GF-D8 (cell line): ENCODE measurements at places on chromosomes 11 and 22.

DNA sequence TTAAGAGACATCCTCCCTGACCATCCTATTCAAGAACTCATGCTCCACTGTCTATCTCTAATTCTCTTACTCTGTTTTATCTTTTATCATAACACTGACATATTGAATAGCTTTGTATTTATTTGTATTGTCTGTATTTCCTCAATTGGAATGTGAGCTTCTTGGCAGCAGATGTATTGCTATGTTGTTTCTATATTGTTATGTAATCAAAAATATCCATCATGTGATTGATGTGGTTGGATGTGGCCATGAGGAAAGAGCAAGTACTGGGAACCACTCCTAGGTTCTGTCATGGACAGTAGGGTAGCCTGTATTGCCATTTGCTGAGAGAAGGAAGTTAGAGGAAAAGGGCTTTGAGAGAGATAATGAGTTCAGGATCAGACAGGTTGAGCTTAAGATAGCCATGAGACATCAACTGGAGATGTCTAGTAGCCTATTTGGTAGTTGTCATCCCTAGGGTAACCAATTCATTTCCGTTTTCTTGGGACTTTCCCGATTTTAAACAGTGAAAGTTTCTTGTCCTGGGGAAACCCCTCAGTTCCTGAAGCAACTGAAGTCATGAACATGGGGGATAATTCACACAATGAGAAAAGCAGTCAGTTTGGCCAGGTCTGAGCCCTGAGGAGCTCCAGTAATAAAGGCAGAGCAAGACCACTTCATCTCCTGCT is 404.5 kb downstream of the INSC start:
- DNase-seq, result no peak

DNA sequence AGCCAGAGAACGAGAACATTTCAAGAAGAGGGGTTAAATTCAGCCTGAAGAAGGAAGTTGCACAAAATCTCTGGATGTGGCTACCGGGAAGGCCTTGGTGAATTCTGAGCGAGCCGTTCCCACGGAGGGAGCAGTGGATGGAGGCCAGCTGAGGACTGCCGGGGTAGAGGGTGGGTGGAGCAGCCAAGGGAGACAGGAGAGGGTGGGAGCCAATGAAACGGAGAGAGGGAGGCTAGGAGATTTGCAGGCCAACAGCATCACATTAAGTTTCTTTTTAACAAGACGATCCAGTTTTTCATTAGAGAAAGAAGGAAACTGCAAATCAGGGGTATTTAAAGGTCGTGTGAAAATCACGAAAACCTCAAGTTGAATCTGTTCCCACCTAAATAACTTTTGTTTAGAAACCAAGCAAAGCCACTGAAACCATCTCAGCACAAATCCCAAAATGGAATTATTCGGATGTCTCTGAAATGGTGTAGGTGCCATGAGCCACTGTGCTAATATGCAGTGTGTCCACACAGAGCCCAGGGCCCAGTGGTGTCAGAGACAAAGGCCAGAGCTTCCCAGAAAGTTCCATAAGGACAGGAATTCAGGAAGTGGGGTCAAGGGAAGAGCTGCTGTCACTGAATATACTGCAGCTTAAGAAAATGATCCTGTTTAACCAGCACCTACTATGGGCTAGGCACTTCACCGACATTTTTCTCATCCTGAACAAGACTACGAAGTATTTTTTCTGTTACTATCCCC is 59.7 kb upstream of the SLC35C1 start:
- DNase-seq, result no peak

DNA sequence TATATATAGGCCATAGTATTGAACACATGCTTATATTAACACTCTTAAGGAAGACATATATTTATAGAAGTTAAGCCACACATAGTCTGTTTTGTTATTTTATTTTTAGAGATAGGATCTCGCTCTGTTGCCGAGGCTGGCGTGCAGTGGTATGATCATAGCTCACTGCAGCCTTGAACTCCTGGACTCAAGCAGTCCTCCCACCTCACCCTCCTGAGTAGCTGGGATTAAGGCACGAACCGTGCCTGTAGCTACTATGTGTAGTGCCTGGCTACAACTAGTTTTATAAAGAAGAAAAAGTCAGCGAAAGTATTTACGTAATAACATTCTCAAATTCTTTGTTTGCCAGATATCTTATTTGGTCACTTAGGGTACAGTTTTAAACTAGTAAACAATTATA is 5.6 kb upstream of the UCP2 start:
- no peak for DNase-seq

- DNase-seq, result no peak
Observed at GRCh38 chr11:2298795-2299761, 2.6 kb downstream of the C11orf21 start.

- no peak for DNase-seq
Observed at GRCh38 chr11:121965330-121965729, 150.7 kb downstream of the BLID start.

GRCh38 chr11:86134580-86135318 is 65.9 kb upstream of the PICALM start:
- peak; percentile 41 for DNase-seq

DNA sequence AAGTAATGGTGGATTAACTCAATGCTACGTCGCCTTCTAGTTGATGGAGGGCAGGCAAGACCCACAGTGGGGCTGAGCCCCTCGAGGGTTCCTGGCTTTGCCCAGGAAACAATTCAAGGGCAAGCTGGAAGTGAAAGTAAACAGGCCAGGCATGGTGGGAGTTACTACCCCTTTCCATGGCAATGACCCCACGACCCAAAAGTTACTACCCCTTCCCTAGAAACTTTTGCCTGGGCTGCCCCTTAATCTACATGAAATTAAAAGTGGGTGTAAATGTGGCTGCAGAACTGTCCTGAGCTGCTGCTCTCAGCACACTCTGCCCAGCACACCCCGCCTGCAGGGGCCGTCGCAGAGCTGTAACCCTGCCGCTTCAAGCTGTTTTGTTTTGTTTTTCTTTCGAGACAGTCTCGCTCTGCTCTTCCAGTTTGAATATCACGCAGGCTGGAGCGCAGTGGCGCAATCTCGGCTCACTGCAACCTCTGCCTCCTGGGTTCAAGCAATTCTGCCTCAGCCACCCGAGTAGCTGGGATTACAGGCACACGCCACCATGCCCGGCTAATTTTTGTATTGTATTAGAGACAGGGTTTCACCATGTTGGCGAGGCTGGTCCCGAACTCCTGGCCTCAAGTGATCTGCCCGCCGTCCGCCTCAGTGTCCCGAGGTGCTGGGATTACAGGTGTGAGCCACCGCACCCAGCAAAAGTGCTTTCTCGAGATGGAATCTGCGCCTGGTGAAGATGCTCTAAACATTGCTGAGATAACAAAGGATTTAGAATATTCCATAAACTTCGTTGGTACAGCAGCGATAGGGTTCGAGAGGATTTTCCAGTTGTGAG is 5.9 kb upstream of the RNH1 start:
- DNase-seq, result no peak

DNA sequence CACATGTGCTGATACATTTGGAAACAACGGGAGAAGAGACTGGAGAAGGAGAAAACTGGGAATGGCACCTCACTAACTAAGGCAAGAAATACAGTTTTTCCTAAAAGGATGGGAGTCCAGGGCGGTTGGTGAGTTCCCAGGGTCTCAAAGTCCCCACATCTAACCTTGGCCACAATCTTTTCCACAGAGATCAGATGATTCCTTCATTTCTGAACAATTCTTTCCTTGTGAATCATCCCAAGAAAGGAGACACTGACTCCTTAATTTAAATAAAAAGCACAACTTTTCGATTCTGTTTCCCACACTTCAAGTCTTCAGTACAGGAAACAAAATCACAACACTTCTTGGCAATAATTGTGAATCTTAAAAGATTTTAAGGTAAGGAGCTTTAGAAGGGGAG is 384.7 kb downstream of the DCDC1 start:
- no peak for DNase-seq

- peak; percentile 10 for DNase-seq
Observed at GRCh38 chr11:71986131-71986530, 12.6 kb upstream of the IL18BP start.

GRCh38 chr11:84137505-84137904 is 851.3 kb upstream of the CCDC90B start:
- DNase-seq, result no peak

DNA sequence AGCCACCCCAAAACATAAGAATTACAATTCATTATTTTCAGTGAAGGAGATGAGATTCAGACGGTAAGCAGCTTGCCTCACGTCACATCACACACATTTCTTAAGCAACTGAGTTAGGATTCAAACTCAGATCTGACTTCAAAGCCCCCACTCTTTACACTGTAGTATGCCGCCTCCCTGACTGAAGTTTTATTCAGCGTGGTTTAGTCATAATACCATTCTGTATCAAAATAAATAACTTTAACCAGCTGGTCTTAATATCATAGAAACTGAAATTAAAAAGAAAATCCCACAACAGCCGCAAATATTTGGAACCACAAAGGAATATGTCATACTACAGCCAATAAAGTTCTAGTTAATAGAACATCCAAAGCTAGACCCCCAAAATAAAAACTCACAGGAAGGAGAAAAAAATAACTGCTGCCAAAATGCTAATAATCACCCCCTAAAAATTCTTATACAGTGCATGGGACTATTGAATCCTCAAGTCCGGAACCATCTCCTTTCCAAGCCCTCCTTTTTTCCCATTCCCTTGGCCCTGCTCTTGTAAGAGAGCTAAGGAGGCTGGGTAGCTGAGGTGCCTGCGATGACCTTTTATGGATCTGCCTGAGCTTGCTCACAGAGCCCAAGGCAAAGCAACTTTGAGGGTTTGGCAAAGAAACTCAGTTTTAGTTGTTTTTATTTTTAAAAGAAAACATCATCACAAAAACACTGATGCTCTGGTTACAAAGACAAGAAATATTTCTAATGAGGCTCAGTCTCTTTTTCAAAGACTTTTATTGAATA is 334.5 kb downstream of the TTC28 start:
- no peak for DNase-seq

DNA sequence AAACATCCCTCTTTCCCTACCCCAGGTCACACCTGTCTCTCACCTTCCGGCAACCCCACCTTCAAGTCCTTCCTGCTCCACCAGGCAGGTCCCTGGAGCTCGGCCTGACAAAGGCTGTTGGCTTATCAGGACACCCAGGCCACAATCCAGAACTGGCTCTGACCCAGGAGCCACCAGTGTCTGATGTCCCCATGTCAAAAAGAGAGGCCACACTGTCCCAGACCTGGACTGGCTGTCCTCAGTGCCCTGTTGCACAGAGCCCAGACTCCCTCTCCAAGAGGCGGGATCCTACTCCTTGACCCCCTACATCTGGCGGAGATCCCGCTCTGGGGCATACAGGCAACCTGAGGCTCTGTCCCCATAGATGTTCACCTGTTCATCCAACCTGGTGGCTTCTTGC is 116.0 kb downstream of the MN1 start:
- no peak for DNase-seq

- DNase-seq, result no peak
Observed at GRCh38 chr11:101091781-101092180, 37.8 kb downstream of the PGR start.

DNA sequence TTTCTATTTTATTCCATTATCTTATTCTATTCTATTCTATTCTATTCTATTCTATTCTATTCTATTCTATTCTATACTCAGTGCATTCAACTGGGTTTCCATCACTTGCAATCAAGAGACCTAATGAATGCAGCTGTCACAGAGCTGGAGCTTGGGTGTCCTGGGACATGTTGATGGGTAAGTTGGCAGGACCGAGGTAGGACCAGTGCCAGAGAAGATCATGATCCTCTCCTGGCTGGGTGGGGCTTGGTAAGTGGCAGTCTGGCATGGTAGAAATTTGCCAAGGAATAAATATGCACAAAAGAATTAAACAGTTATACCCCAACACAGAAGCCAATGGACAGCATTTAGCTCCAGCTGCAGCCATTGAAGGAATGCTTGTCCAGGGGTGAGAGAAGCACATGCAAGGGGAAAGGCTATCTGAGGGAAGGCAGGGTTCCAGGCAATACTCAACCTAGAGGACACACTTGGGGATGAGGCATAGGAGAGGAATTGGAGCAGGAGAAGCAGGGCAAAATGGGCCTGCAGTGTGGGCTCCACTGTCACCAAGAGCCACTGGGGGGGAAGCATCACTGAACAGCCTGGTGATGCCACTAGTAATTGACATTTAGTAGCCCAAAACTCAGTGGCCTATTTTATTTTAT is 97.0 kb upstream of the CD82 start:
- DNase-seq, result no peak

DNA sequence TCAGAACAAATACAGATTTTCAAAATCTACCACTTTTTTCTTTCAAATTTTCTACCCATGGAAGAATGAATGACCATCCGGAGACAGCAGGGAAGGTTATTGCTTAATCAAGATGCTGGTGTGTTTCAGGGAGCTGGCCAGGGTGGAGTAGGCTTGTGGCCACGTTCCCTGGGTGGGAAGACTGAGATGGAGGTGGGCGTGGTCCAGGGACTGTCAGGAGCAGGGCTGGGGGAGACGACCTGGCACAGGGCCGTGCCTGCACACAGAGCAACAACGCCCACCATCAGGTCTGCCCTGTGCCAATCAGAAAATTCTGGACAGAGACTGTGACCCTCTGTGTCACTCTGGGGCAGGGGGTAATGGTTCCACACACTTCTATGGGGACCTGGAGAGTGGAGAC is 7.1 kb upstream of the APOBEC3H start:
- DNase-seq, result no peak

DNA sequence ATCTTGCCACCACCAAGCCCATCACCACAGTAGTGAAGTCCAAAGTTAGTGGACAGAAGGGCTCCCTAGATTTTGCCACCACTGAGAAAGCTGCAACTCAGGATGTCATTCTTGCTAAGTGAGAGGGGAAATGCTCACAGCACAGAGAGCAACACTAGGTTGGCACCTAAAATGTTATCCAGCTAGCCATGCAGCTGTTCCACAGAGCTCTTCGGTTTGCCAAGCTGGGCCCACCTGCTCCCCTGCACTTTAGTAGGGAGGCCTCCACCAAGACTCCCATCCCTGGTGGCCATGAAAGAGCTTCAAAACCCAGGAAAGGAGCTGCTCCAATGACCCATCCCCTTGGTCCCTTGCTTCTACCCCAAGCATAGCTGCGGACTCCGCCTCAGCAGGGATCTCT is 63.8 kb downstream of the TRIM29 start:
- DNase-seq, result no peak

DNA sequence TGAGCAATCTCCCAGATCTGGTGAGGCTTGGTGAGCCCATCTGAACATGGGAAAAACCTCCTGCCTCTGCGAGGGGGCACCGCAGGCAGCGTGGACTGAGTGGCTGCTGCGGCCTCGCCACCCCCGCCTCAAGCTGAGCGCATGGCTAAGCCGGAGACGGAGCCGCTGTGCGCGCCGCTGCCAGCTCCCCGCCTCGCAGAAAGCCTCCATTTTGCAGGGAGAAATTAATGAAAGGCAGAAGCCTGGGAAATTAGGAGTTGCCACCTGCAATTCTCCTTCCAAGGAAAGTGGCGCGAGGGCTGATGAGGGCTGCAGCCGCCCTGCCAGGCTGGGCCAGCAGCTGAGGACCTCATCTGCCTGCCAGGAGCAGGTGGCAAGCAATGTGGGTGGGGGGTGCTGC is 35.6 kb upstream of the TCF20 start:
- DNase-seq, result no peak

- DNase-seq, result no peak
Observed at GRCh38 chr11:112884012-112884767, 77.0 kb upstream of the NCAM1 start.

- no peak for DNase-seq
Observed at GRCh38 chr11:34610324-34611041, 10.4 kb upstream of the EHF start.
